ENCODE measurements at places on chromosomes 11 and 22. TPM values are rescaled to one million over a fixed set of nuclear protein-coding genes. Genes with fewer than 3 reads are reported as not detected.

DNA sequence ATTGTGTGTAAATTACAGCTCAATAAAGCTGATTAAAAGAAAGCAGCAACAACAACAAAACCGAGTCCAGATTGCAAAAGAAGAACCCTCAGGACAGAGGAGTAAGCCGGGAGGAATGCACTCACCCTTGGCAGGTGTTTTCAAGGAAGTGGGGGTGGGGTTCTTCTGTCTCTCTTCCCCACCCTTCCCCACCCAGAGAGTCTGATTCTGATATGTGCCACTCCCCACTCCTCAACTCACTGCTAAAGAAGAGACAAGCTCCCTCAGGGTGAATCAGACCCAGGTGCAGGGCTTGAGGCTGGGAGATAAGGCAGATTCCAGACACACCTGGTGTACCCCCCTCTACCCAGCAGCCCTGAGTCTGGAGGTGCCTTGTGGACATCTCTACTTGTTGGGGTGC, 38.4 kb upstream of the PHF21A start:
- DNase-seq: no peak

DNA sequence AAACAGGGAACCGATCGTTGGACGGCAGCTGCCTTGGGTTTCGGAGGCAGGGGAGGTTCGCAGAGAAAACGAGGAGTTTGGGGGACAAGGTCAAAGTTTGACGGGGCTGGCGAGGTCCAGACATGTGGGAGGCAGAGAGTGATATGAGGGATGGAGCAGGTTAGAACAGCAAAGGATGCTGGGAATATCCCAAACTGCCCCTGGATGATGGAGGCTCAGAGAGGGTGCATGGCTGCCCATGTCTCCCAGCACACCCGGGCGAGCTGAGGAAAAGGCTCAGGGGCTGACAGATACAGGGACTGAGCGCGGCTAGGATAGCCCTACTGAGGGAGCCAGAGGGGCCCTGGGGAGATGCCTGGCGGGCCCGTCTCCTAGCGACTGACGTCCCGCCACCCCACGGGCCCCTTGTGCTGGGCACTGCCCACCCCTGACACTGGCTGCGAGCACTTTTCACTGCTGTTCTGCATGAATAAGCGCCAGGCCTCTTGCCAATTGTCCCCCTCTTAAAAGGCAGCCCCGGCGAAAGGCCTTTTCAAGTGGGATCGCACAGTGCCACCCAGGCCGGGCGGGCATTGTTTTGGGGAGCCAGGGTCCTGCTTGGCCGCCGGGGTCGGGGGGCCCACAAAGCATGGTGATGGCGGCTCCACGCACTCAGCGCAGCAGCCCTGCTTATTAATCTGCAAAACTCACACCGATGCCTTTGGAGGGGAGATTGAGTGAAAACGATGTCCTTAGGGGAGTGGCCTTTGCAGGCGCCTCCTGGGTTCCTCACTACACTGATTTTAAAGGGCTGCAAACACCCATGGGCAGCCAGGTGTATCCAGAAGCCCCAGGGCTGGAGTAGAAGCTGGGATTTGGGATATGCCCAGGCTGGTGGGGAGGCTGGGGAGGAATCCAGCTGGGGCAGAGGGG, 90.0 kb upstream of the LINC01488 start:
- DNase-seq: no peak

DNA sequence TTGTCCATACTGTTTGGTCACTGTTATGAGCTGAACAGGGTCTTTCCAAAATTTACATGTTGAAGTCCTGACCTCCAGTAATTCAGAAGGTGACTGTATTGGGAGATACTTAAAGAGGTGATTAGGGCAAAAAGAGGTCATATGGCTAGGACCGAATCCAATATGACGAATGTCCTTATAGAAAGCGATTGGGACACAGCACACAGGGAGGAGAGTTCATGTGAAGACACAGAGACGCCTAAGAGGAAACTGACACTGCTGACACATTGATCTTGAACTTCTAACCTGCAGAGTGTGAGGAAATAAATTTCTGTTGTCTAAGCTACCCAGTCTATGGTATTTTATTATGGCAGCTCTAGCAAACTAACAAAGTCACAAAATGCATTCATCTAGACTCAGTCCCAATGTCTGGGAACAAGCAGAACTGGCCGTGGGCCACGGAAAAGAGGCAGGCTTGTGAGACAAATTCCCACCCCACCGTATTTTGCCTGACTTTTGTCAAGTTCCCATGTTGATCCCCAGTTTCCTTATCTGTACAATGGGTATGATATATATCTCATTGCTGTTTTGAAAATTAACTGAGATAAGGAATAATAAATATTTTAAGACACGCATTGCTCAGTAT, 295.0 kb downstream of the NTM start:
- DNase-seq: no peak

DNA sequence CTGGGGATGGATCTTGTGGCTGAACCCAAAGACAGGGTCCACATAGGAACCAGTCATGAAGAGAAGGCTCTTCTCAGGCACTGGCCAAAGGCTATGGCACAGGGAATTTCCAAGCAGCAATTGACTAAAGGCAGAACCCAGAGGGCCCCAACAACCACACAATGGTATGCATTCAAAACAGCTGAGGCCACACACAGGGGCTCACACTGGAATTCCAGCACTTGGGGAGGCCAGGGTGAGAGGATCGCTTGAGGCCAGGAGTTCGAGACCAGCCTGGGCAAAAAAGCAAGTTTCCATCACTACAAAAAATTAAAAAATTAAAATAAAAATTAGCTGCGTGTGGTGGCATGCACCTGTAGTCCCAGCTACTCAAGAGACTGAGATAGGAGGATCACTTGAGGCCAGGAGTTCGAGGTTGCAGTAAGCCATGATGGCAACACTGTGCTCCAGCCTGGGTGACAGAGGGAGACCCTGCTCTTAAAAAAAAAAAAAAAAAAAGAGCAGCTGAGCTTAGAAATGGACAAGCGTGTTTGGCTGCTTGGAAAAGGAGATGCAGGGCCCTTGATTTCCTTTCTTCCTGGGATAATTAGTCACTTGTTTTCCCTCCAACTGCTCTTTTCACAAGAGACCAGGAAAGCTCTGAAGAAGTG, 44.6 kb downstream of the MYH9 start:
- DNase-seq: no peak

GRCh38 chr11:63670433-63671321, 499 bp downstream of the ATL3 start:
- peak; percentile 61 for DNase-seq

GRCh38 chr22:43734370-43735150, 77.5 kb downstream of the EFCAB6 start:
- no peak for DNase-seq

- peak; percentile 89 for DNase-seq
These were observed 7.7 kb downstream of the SLC25A18 start for GRCh38 chr22:17570851-17571631.

ZNF215 gene
- 0.88 TPM for total RNA-seq

AQP11 gene
- 0.73 TPM for total RNA-seq

ALDH3B2 gene
- not detected for total RNA-seq
